Astrocyte (in vitro differentiated cells and primary cell): ENCODE measurements at places on chromosomes 4 and X. TPM values are rescaled to one million over a fixed set of nuclear protein-coding genes. Genes with fewer than 3 reads are reported as not detected.

GRCh38 chrX:1535241-1536041 lies 1.5 kb downstream of the P2RY8 start:
- no peak overlapping the region for H3K4me3 ChIP-seq
- H3K36me3 ChIP-seq = no peaks in the 10 kb centered on the region
- H3K27ac ChIP-seq = no peak overlapping the region
- DNase-seq = no peak
- no peaks in the 10 kb centered on the region for H3K27me3 ChIP-seq
- H3K4me1 ChIP-seq = no peaks in the 10 kb centered on the region

GRCh38 chr4:182103614-182104319 lies 139.4 kb upstream of the TENM3 start:
- no peaks in the 10 kb centered on the region for H3K4me1 ChIP-seq
- no peaks in the 10 kb centered on the region for H3K27me3 ChIP-seq
- no peak overlapping the region for H3K27ac ChIP-seq
- no peak for DNase-seq
- H3K4me3 ChIP-seq = no peak overlapping the region

DNA sequence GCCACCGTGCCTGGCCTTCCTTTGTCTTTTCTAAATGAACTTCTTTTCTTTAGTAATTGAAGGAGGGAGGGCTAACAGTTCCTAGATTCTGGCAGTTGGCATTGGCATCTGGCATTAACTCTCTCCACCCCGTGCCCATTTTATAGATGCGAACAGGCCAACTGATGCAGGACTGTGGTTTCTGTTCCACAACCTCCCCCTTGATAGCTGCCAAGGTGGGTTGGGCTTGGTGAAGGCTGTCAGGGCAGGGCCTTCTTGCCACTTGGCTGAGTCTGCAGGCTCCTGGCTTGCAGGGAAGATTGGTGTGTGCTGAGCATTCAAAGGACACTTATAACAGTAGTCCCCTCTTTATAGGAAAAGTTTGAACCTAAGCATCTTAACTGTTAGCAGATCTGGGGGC lies 4.3 kb downstream of the SOWAHD start:
- peak; percentile 29 for DNase-seq

DNA sequence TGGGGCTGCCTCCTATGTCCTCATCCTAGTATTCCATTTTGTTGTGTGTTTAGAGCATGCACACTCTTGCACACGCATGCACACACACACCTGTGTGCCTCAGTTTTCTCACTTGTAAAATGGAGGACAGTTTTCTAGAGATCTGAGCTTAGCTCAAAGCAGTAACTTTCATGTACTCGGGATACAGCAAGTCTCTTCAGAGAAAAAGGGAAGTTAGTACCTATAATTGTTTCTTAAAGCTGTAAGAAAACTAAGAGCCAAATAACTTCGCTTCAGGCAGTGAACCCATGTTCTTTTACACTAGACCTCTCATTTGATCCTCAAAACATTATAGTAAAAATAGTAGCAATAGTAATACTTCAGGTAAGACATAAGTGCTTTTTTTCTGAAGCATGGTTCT lies 49.6 kb downstream of the KIT start:
- H3K4me1 ChIP-seq = no peaks in the 10 kb centered on the region
- no peak overlapping the region for H3K4me3 ChIP-seq
- H3K27me3 ChIP-seq = no peaks in the 10 kb centered on the region
- DNase-seq = no peak
- no peak overlapping the region for H3K27ac ChIP-seq

DNA sequence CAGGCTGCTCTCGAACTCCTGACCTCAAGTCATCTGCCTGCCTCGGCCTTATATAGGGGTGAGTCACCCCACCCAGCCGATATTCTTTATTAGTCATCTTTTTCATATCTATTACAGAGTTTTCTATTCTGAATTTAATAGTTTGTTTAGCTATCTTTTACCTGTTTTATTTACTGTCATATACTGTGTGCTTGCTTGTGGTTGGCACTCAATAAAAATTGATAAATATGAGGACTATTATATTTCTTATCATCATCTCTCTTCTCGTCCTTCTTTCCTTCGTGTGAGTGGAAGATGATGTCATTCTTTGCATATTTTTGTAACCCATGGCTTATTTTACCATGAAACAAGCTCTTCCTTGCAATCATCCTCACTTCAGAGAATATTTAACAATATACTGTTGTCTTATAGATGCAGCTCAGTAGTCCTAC lies 265.5 kb downstream of the ARHGAP24 start:
- H3K4me3 ChIP-seq = no peak overlapping the region
- no peak overlapping the region for H3K27ac ChIP-seq
- no peaks in the 10 kb centered on the region for H3K27me3 ChIP-seq
- no peaks in the 10 kb centered on the region for H3K4me1 ChIP-seq

DNA sequence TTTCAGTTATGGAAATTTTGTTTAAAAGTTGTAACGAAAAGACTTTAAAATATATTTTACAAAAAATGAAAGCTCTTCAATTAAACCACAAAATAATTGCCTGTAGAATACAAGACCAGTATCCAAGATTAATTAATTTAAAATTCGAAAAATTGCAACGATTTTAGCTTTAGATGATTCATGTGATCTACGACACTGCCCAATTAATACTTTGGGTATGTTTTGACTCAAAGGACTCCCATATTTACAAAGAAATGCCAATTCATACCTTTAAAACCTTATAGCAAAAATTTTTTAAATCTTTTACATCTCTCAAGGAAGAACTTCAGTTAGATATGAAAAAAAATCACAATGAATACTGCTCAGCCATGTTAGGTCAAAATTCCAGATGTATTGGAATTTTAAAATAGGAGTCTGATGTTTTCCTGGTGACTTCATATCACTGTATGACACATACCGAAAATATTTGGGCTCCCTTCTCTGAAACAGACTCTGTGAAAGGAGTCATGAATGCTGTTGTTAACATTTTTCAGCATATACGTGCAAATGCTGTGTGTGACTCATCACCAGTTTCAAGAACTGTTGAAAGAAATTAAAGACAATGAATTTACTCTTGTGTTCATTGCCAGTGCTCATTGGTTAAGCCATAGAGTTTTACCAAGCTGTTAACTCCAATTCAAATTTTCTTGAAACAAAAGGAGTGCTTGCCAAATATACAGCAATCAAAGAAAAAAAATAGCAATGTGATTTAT lies 13.8 kb upstream of the SMS start:
- peaks cover 8% of the 10 kb centered on the region for H3K4me1 ChIP-seq
- H3K4me3 ChIP-seq = no peak overlapping the region
- peak; percentile 95 for DNase-seq
- no peaks in the 10 kb centered on the region for H3K36me3 ChIP-seq
- H3K27ac ChIP-seq = peak overlapping the region; percentile 87
- no peaks in the 10 kb centered on the region for H3K27me3 ChIP-seq

- H3K4me1 ChIP-seq = no peaks in the 10 kb centered on the region
- no peaks in the 10 kb centered on the region for H3K36me3 ChIP-seq
- no peak overlapping the region for H3K4me3 ChIP-seq
- H3K27ac ChIP-seq = no peak overlapping the region
- peak; percentile 83 for DNase-seq
Measured at GRCh38 chr4:88803600-88804096, 106.0 kb upstream of the NAP1L5 start.

- DNase-seq = no peak
- H3K36me3 ChIP-seq = no peaks in the 10 kb centered on the region
- H3K4me3 ChIP-seq = no peak overlapping the region
- H3K4me1 ChIP-seq = no peaks in the 10 kb centered on the region
- no peaks in the 10 kb centered on the region for H3K27me3 ChIP-seq
- no peak overlapping the region for H3K27ac ChIP-seq
Measured at GRCh38 chrX:42047886-42048285, 124.5 kb upstream of the CASK start.

Gene RBMXL3
- not detected in 2 replicates for total RNA-seq

DNA sequence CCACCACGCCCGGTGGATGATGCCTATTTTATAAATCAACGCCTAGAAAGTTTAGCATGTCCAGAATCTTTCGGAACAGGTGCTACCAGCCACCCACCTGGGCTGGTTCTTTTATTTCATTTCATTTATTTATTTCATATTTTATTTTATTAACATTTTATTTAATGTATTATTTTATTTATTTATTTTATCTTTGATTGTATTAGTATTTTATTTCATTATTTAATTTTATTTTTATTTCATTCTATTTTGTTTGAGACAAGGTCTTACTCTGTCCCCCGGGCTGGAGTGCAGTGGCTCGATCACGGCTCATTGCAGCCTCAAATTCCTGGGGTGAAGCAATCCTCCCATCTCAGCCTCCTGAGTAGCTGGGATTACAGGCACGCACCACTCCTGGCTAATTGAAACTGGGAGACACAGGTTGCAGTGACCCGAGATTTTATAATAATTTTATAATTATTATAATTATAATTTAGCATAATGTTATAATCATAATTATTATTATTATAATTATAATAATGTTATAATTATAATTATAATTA lies 187.2 kb downstream of the SHOX start:
- no peak overlapping the region for H3K27ac ChIP-seq
- H3K36me3 ChIP-seq = no peaks in the 10 kb centered on the region
- no peak overlapping the region for H3K4me3 ChIP-seq
- no peak for DNase-seq
- no peaks in the 10 kb centered on the region for H3K4me1 ChIP-seq

Gene WAS
- 0.75 and 1.1 TPM in 2 replicates for total RNA-seq

DNA sequence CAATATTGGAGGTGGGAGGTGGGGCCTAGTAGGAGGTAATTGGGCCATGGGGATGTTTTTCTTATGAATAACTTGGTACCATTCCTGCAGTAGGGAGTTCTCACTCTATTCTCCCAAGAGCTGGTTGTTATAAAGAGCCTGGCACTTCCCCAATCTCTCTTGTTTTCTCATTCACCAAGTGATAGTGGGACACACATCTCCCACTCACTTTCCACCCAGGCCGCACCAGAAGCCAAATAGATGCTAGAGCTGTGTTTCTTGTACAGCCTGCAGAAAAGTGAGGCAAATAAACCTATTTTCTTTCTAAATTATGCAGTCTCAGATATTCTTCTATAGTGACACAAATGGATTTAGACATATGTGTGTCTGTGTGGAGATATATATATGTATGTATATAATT lies 117.6 kb downstream of the ANKRD50 start:
- no peak overlapping the region for H3K4me3 ChIP-seq
- H3K27ac ChIP-seq = no peak overlapping the region
- no peaks in the 10 kb centered on the region for H3K27me3 ChIP-seq
- H3K4me1 ChIP-seq = no peaks in the 10 kb centered on the region

GRCh38 chrX:82658492-82658891 lies 849.6 kb upstream of the POU3F4 start:
- no peak overlapping the region for H3K4me3 ChIP-seq
- H3K27me3 ChIP-seq = no peaks in the 10 kb centered on the region
- DNase-seq = no peak
- no peak overlapping the region for H3K27ac ChIP-seq
- no peaks in the 10 kb centered on the region for H3K4me1 ChIP-seq
- H3K36me3 ChIP-seq = no peaks in the 10 kb centered on the region

Gene NR3C2
- total RNA-seq = 2.5 TPM in 2 replicates
